GM13977 (cell line): ENCODE measurements at places on chromosomes 12 and 14.

GRCh38 chr14:32379447-32379846 is 50.3 kb downstream of the AKAP6 start:
- no peak for DNase-seq

- DNase-seq, result no peak
Observed at GRCh38 chr12:8038659-8039114, 6.2 kb downstream of the FOXJ2 start.

DNA sequence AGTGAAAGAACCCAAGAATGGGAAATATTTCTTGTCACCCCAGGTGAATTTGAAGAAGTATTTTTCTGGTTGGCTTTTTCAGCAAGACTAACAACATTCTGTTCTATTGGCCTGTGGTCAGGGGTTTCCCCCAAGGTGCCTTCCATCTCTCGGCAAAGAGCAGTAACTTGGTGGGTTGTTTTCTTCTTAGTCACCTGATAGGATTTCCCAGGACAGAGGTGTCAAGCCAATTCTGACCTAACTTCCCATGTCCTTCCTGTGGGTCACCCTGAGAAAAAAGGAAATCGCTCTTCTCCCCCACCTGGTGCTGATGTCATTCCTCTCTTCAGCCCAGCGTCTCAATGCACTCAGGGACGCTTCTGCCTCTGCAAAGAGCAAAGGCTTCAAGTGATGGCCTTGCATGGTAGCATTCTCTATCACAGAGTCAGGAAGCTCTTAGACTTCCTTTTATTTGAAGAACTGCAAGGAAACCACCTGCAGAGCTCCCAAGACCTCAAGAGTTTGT is 16.1 kb upstream of the IFNG start:
- DNase-seq, result peak; percentile 67

GRCh38 chr12:82414926-82415325 is 56.6 kb downstream of the METTL25 start:
- DNase-seq, result no peak
